ENCODE measurements at places on chromosomes 2 and 18.

DNA sequence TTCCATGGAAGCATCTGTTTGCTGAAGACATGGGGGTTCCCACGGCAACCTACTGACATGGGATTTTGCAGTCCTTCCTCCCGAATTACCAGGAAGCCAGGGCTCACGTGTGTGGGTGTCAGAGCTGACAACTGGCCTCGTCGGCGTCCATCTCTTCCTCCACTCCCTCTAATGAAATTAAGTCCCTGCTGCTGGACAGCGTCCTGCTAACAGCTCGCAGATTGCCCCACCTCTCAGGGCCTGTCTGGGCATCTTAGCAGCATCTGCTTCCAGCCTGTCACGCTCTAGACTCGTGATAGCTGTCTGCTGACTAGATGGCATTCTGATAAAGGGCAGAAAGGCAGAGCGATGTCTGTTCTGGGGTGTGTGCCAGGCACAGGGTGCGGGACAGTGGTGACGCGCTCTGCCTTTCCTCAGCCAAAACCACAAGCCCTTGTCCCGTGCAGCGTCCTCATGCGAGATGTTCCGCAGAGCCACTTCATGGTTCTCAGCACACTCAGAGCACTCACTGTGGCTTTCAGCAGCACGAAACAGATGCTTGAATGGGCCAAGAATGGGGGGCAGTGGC lies 161.1 kb downstream of the ARL4C start:
- no peak for DNase-seq

- DNase-seq: no peak
These were observed 166.0 kb downstream of the ARL4C start for GRCh38 chr2:234330902-234331301.

DNA sequence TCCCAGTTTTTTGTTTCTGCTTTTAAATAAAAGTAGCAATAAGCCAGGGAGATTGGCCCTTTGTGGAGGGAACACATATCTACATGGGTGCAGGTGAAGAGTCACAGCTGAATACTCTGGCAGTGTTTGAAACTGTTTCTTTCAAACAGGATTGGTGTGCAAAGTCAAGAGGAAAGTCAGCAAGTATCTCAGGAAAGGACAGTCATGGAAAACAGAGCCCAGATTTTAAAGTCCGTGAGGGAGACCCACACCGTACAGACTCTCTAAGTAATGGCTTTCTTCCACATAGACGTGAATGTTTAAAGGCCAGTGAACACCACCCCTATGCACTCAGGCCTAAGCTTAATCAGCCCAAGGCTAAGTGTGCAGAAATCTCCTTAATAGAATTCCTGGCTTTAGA lies 95.3 kb downstream of the GFPT1 start:
- no peak for DNase-seq

DNA sequence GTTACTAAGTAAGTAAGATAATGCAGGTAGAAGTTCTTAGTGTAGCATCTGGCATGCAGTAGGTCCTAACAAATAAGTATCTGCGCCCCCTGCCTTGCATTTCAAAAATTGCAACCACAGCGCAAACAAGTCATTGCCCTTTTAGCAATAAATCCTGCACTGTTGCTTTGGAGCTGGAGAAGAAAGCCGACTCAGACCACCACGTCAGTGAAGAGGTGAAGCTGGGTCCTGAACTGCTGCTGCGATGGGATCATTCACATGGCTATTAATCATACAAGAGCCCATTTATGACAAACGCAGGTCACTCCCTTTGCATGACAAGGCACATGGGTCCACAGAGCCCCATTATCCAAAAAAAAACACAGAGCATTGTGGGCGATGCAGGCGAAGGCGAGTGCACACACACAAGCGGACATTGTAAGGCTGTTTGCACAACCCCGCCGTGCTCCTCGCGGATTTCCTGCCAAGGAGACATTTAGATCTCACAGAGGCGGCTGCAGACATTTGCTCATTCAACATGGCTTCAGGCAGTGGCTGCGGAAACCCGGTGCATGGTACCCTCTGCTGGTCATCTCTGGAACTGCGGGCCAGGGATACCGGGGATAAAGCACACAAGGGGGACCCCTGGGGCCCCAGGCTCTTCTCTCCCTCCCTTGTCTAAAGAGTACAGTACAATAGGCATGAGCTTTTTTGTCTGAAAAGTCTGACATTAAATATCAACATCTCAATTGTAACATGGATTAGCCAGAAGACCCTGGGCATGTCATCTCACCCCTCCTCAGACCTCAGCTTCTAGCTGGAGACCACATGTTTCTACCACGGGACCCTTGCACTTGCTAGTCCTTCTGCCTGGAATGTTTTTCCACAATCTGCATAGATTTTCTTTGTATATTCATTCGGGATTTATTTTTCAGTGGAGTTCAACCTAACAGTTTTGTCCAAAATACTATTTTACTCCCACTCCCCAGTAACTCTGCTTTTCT lies 56.7 kb downstream of the CYRIA start:
- DNase-seq: peak; percentile 88

- DNase-seq: no peak
These were observed 1655.3 kb upstream of the ACVR2A start for GRCh38 chr2:146189541-146189940.

DNA sequence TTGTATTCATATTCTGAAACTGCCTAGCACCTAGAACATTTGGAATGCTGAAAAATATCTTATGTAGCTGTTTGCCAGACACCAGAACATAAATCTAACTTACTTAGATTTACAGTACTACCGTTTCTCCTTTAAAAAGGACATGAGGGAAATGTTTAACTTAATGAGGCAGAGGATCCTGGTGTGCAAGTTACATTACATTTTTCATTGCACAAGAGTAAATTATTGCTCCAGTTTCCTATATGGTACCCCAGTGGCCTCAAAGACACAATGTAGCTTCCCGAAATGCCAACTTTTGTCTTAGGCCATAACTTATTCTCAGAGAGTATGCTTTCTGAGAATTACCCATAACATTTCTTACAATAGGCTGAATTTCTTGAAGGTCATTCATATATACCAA lies 105.5 kb upstream of the DTNA start:
- DNase-seq: no peak
